Activated naive CD8-positive, alpha-beta T cell treated with anti-CD3 and anti-CD28 coated beads for 36 hours (primary cell): ENCODE measurements at places on chromosomes 12 and 14.

- DNase-seq, result no peak
These were observed 485.1 kb downstream of the ZFP36L1 start for GRCh38 chr14:68307790-68308168.

DNA sequence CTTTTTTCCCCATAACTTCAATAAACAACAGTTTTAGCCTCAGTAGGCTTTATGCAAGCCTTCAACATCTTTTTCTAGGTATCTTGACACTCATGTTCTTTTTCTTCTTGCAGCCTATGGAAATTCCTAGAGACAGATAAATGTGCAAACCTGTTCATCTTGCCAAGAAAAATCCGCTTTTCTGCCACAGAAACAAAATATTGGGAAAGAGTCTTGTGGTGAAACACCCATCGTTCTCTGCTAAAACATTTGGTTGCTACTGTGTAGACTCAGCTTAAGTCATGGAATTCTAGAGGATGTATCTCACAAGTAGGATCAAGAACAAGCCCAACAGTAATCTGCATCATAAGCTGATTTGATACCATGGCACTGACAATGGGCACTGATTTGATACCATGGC lies 295.9 kb downstream of the ZFP36L1 start:
- no peak for DNase-seq

DNA sequence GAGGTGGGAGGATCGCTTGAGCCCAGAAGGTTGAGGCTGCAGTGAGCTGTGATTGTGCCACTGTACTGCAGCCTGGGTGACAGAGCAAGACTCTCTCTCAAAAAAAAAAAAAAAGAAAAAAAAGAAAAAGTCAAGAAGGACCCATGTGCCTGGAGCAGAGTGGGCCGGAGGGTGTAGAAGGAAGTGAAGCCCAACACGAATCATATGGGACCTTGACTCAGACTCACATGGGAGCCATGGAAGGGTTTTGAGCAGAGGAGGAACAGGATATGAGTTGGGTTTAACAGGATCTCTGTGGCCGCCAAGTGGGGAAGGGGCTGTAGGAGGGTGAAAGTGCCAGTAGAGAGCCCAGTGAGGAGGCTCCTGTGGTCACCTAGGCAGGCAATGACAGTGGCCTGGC lies 165.4 kb downstream of the PHETA1 start:
- no peak for DNase-seq

DNA sequence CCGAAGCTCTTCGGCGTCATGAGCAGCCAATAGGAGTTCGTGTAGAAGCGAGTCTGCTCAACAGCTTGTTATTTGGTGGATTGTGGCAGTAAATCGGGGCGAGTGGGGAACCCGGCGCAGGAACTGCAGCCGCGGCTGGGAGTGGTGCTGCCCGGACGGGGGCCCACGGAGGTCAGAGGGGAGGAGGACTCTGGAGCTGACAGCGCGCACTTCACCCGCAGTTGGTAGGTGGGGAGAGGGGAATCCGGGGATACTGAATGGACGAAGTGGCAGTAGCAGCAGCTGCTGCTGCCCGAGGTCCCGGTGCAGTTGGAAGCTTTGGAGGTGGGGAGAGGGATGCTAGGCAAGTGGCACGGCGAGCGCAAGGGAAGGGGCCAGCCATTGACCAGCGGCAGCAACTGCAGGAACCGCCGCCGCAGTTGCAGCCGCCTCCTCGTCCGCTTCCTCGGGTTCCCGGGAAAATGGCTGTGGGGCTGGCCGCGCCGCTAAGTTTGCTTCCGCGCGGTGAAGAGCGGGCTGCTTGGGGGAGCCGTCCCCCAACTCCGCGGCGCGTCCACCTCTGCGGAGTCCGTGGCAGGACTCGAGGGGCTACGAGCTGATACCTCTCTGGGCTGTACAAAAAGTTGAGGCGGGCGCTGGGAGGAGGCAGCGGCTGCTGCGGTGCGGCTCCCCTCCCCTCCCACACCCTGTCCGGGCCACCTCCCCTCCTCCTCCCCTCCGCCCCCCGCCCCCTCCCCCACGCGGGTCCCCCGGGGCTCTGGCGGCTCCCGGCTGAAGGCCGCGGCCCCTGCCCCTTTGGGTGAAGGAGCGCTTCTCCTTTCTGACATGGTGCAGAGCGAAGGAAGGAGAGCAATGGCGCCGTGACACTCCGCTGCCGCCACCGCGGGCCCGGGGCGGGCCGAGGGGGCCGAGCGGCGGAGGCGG lies at the start of gene ARID4A:
Gene ARID4A, plus strand, starts transcription at position 79 of the 924 bp plus-strand sequence. CDS start 1,300 bp downstream, outside the sequence.
- DNase-seq, result peak; percentile 84

GRCh38 chr12:22318108-22318737 lies 16.3 kb downstream of the ST8SIA1 start:
- DNase-seq, result no peak

GRCh38 chr14:105117257-105117646 lies 51.3 kb downstream of the JAG2 start:
- DNase-seq, result no peak

DNA sequence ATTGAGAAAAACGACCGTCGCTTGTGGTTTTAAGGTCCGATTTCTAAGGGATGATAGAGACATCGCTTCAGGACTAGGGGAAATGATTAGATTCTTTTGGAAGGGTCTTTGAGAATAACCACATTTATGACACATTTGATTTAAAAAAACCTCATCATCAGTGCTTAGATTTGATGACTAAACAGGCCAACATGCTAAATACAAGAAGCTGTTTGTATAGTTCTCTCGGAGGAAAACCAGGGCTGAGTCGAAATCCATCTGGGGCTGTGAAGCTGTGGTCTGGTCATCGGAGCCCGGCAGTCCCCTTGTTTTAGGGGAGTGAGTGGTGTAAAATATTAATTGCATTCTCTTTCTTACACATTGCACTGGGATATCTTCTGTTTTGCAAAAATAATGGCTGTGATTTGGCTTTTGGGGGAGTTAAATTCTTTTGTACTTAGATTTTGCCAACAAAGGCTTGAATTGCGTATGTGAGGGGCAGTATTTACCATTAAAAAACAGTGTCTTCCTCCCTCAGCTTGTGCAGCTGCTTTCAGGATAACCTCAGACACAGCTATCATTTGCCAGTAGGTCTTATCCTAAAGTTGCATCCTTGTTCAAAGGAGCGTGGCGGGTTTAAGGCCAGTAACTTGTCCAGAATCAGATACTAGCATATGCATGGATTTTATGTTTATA lies 550 bp downstream of the GNG2 start:
- DNase-seq, result no peak

DNA sequence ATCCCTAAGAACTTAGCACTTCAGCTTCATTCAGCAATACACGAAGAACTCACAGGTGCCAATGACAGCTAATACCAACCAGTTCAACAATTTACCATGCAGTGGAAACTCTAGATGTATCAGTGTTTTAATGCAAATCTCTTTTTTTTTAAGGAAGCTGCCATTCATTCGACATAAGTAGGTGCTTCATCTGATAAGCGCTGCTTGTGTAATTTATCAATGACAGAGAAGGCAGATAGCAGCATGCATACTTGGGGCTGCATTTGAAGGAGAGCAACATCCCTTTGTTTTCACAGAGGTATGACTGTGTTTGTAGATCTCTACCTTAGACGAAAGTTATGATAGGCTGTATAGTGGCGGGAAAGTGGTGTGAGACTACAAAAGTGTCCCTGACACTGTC lies 977.1 kb downstream of the AACS start:
- DNase-seq, result no peak

DNA sequence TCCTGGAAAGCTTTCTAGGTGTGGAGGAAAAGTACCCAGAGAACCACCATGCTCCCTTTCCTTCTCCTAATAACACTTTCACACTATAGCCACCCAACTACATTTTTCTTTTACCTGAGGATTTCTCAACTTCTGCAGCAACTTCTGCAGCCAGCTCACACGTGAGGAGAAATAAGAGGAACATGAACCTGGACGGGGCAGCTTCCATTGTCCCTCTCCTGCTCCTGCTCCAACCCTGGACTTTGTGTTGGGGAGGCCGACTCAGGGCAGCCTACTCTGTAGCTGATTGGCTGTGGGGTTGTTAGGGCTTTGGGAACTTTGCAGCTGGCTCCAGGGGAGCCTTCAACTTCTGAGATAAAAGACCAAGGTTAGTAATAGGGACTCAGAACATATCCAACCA lies at the start of gene ERP27:
Gene ERP27, minus strand, starts transcription at position 237 of the 400 bp plus-strand sequence. Its CDS starts 29 bp downstream, at position 208.
- no peak for DNase-seq

DNA sequence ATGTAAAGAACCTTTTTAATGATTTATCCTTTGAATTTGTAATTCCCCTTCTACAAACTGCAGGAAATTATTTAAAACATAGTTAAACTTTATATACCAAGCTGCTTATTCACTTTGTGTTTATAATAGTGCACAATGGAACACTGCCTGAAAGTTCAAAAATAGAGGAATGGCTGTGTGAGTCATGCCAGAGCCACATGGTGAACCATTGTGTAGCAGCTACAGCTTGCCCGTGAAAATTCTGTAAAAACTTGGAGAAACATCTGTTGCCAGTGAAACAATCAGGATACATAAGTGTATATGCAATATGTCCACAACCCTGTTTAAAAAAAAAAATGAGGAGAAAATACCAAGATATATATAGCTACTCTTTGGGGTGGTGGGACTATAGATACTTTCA lies 59.5 kb downstream of the VEZT start:
- DNase-seq, result no peak

- DNase-seq, result no peak
These were observed 17.8 kb upstream of the PDE3A start for GRCh38 chr12:20350495-20350894.

DNA sequence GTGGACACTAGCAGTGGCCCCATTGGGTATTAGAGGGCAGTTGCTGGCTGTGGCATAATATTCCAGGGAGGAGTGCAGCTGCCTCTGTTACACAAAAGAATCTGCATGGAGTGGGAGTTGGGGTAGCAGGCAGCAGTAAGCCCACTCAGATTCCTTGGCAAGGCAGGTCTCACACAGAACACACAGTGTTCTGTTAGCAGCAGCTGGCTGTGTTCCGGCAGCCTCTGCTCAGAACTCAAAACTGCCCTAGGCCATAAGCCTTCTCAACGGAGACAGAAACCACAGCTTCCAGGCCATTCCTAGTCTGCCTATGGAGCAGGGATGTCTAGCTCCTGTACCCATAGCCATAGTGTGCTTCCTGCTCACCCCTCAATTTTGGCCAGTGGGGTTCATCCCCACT lies 1085.4 kb downstream of the SLC6A15 start:
- no peak for DNase-seq

GRCh38 chr14:83300476-83301064 lies 1766.9 kb upstream of the SEL1L start:
- DNase-seq, result no peak

DNA sequence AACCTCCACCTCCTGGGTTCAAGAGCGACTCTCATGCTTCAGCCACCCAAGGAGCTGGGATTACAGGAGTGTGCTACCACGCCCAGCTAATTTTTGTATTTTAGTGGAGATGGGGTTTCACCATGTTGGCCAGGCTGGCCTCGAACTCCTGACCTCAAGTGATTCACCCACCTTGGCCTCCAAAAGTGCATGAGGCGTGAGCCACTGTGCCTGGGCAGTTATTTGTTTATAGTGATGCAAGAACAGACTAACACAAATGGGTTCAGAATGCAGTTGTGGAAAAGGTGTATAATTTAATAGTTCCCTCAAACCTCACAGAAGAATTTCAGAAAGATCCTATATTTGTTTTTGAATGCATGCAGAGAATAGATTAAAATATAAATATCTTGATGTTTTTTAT lies 447.1 kb downstream of the ZFP36L1 start:
- DNase-seq, result no peak

- no peak for DNase-seq
These were observed 8.1 kb downstream of the TNS2 start for GRCh38 chr12:53057816-53058500.

GRCh38 chr12:124551268-124552144 lies 15.9 kb downstream of the NCOR2 start:
- DNase-seq, result no peak

DNA sequence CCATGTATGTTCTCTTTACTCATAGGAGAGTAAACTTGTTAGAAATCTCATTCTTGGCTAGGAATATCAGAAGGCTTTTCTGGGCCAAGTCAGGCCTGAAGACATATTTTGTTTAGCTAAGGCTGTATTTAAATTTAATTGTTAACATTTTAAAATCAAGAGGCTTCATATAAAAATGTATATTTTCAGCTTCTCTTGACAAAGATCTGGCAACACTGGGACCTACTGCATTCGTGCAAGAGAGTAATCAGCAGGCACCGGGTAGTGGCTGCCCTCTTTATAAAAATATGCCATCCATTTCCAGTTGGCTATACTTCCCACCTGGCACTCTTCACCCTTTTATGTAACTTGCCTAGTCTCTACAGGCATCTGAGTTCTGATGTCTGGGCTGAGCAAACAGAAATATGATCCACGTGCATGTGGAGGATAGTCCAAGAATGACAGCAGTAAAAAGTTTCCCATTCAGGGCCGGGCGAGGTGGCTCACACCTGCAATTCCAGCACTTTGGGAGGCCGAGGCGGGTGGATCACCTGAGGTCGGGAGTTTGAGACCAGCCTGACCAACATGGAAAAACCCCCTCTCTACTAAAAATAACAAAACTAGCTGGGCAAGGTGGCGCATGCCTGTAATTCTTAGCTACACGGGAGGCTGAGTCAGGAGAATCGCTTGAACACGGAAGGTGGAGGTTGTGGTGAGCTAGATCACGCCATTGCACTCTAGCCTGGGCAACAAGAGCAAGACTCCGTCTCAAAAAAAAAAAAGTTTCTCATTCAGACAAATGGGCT lies 2.0 kb upstream of the SOS2 start:
- DNase-seq, result no peak

DNA sequence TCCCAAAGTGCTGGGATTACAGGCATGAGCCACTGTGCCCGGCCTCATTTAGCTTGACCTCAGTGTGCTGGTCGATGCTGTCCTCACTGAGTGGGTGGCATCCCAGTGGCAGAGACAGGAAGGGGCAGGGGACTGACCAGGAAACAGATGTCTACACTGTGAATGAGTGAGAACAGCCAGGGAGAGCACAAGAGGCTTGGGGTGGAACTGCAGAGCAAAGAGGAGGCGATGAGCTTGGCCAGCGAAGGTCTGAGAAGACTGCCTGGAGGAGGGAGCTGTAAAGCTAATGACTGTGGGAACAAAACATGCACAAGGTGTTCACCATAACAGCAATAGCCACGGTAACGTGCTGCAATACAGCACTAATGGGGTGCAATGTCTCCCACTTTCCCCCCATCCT lies 57.2 kb upstream of the BEGAIN start:
- no peak for DNase-seq

DNA sequence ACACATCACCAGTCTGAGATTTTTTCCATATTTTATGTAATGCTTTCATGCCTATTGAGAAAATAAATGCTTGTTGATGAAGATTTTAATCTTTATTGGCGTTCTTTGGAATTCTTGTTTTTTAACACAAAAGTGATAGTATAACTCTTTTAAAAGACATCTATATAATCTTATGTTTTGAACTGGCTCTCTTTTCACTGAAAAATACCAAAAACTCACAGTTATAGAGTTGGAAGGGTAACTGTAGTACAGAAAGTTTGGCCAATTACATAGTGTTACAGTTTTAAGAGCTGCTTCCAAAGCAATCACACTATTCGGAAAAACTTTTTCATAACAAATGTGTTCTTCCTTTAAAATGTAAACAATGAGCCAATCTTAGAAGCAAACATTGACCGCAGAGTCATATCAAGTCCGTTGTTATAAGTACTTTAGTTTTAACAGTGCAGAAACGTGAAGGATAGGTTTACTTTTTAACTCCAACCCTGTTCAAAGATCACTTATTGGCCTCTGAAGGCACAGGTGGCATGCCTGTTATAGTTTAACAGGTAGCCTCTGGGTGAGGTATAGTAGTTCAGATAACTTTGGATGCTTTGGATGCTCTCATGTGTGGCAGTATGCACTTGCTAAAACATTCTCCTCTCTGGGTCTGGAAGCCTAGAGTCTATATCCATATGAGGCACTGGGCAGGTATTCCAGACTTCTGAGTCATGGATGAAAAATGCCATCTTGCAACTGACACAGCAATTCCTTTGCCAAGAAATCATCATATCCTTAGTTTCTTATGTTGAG lies 12.1 kb upstream of the NTN4 start:
- no peak for DNase-seq

GRCh38 chr14:38883127-38883526 lies 219.9 kb downstream of the SEC23A start:
- DNase-seq, result no peak
